Activated naive CD4-positive, alpha-beta T cell treated with anti-CD3 and anti-CD28 coated beads, Interleukin-2, amount 50 U/mL, for 16 hours (primary cell): ENCODE measurements at places on chromosomes 16 and 17.

DNA sequence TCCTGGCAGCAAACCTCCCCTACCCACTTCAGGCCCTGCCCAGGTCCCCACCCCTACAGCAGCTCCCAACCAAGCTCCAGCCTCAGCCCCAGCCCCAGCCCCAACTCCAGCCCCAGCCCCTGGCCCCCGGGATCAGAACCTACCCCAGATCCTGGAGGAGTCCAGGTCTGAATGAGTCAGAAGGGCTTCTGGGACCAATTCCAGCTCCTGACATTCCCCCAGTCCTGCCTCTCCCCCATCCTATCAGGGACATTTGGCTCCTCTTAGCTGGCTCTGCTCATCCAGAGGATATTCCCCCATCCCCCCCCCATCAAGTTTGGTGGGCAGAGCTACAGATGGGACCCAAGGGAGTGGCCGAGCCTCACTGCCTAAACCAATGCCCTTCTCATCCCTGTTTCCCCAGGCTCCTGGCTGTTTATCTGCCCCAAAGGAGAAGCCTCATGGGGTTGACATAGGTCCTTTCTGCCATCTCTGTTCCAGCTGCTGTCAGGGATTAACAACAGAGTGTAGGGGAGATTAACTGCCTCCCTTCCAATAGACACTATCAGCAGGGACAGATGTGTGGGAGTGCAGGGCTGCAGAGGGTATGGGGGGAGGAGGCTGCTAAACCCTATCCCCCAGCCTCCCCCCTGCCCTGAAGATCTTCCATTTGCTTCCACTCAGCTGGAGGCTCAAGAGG, 16.5 kb downstream of the CNTNAP1 start:
- DNase-seq = no peak

GRCh38 chr17:59223813-59224212, 3.5 kb downstream of the GDPD1 start:
- DNase-seq = no peak

GRCh38 chr16:68473358-68474070, 25.2 kb upstream of the SMPD3 start:
- DNase-seq = no peak

GRCh38 chr17:77281122-77281903, 140.5 kb downstream of the SEC14L1 start:
- DNase-seq = peak; percentile 69
